ENCODE measurements at places on chromosomes 3 and 15.

DNA sequence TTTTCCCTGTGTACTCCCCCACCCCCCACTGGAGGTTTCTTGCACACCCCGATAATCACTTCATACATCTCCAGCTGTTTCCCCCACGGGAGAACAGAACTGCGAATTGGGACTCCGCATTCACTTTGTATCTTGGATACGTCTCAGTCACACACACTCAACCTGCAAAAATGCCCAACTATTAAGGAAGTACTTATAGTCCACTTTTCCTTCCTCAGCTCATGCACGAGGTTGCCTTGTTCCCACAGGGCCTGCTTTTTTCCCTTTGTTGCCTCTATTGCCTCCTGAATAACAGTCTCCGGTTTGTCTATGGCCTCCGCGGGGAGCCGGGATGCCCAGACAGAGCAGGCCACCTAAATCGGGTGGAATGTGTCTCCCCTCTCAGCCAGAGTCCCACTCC, 282.3 kb downstream of the PYDC2 start:
- no peak for DNase-seq

DNA sequence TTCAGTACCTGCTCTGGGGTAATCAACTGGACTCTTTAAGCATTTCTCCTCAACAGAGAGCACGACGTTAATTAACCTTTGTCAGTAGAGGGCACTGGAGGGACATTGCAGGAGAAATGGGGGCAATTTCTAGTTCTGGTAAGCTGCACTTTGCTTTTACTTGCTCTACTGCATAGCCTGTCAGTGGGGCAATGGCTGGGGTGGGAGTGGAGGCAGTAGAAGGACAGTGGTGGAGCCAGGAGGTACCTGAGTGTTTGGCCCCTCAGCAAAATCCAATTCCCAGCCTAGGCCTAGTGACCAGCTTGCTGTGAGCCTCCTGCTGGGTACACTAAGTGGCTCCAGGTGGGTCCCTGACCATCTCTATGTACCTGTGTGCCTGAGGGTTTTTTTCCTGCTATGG, 18.3 kb upstream of the MED12L start:
- DNase-seq: no peak

GRCh38 chr3:171563298-171563697, 103.1 kb upstream of the TNIK start:
- no peak for DNase-seq

GRCh38 chr3:129654131-129654530, 47.7 kb upstream of the PLXND1 start:
- no peak for DNase-seq

DNA sequence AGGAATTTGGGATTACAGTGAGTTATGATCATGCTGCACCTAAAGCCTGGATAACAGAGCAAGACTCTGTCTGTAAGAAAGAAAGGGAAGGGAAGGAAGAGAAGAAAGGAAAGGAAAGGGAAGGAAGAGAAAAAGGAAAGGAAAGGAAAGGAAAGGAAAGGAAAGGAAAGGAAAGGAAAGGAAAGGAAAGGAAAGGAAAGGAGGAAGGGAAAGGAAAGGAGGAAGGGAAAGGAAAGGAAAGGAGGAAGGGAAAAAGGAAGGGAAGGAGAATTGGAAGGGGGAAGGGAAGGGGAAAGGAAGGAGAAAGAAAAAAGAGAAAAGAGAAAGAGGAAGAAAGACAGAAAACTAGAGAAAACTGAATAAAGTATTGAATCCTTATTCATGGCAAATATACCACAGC, 359.8 kb downstream of the ULK4 start:
- DNase-seq: no peak

- no peak for DNase-seq
These were observed 142.4 kb upstream of the TMC3 start for GRCh38 chr15:81516461-81516860.

DNA sequence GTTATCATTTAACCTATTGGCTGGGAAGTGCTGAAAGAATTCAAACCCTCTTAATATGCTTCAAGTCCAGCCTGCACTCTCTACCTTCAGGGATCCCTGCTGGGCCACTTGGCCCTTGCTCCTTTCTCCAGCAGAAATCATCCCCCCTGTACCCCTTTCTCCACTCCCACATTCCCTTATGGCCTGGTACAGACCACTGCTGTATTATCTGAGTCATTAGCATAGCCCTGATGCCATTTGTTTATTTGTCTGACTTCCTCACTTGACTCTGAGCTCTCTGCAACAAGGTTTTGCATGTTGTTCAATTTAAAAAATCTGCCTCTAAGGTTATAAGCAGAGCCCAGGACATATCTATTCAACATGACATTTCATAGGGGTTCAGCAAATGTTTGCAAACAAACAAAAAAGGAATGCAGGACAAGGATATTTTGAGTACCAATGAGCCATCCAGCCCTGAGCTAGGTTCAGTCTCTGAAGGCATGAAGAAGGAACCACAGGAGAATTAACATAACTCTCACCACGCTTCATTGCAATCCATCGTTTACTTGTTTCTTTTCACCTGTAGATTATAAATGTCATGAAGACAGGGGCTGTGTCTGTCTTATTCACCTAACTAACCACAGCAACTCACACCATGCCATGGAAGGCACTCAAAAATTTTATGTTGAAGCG, 26.6 kb upstream of the HES1 start:
- no peak for DNase-seq

DNA sequence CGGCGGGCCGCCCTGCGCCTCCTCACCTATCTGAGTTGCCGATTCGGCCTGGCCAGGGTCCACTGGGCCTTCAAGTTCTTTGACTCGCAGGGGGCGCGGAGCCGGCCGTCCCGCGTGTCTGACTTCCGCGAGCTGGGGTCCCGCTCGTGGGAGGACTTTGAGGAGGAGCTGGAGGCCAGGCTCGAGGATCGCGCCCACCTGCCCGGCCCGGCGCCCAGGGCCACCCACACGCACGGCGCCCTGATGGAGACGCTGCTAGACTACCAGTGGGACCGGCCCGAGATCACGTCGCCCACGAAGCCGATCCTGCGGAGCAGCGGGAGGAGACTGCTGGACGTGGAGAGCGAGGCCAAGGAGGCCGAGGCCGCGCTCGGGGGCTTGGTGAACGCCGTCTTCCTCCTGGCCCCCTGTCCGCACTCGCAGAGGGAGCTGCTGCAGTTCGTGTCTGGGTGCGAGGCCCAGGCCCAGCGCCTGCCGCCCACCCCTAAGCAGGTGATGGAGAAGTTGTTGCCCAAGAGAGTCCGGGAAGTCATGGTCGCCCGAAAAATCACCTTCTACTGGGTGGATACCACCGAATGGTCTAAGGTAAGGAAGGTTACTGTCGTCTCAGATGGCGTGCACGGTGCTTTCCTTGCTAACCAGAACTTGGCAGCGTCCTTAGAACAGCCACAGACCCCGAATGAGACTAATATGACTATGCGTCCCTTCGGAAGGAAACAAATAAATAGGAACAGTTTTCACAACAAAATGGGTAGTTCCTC, 567 bp downstream of the TICRR start:
- DNase-seq: no peak

DNA sequence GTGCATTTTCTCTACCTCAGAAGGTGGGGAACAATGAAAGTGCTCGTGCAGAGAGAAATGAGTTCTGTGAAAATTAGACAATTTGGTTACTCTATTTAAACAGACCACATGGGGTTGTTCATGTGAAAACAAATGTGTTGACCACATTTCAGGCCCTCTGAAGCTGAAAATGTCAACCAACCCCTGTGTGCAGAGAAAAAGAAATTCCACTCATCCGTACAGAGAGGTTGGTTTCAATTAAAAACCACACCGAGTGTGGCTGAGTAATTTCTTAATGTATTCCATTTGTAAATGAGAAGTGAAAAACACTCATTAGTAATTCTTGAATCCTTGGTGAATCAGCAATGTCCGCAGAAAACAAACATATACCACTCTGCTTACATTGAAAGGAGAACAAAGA, 46.9 kb upstream of the SLC7A14 start:
- no peak for DNase-seq

DNA sequence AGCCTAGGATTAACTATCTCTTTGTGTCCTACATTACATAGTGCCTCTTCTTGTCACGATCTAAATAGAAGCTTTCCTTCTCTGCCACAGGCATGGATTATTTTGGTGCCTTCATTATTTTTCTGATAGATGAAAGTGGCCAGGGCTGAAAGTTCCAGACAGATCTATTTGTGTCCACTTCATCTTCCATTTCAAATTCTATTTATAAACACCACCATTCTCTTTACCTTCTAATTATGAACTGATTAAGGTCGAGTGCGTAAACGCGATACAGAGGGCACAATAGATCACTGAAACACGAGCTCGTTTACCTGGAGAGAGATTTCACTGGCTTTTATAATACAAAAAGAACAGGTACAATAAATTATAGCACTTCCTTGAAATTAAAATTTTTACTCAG, 105.0 kb downstream of the EDEM1 start:
- no peak for DNase-seq

GRCh38 chr3:194140520-194141414, 4.8 kb downstream of the HES1 start:
- DNase-seq: no peak

DNA sequence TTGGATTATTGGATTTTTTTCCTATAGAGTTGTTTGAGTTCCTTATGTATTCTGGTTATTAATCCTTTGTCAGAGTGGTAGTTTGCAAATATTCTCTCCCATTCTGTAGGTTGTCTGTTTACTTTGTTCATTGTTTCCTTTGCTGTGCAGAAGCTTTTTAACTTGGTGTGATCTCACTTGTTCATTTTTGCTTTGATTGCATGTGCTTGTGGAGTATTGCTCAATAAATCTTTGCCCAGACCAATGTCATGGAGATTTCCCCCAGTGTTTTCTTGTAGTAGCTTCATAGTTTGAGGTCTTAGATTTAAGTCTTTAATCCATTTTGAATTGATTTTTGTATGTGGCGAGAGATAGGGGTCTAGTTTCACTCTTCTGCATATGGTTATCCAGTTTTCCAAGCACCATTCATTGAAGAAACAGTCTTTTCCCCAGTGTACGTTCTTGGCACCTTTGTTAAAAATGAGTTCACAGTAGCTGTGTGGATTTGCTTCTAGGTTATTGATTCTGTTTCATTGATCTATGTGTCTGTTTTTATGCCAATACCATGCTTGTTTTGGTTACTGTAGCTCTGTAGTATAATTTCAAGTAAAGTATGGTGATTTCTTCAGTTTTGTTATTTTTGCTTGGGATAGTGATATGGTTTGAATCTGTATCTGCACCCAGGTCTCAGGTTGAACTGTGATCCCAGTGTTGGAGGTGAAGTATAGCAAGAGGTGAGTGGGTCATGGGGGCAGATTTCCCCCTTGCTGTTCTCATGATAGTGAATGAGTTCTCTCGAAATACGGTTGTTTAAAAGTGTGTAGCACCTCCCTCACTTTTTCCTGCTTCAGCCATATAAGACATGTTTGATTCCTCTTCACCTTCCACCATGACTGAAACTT, 46.1 kb upstream of the TNFSF10 start:
- no peak for DNase-seq

GRCh38 chr3:150956376-150956775, 16.2 kb downstream of the CLRN1 start:
- no peak for DNase-seq

DNA sequence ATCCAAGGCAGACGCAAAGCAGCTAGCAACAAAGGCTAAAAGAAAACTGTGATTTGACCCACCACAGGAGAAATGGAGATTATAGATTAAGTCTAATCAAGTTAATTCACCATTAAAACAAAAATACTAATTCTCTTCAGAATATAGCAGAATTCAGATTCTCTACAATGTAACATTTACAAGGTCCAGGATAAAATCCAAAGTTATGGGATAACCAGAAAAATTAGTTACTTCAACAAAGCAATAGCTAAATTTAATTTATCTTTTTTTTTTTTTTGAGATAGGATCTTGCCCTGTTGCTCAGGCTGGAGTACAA, 284.6 kb upstream of the MANF start:
- no peak for DNase-seq

- no peak for DNase-seq
These were observed 921.4 kb downstream of the MCTP2 start for GRCh38 chr15:95152741-95153140.

- DNase-seq: no peak
These were observed 324.3 kb downstream of the CHST2 start for GRCh38 chr3:143443851-143444331.

- DNase-seq: no peak
These were observed 13.6 kb downstream of the WHAMM start for GRCh38 chr15:82823049-82823448.

DNA sequence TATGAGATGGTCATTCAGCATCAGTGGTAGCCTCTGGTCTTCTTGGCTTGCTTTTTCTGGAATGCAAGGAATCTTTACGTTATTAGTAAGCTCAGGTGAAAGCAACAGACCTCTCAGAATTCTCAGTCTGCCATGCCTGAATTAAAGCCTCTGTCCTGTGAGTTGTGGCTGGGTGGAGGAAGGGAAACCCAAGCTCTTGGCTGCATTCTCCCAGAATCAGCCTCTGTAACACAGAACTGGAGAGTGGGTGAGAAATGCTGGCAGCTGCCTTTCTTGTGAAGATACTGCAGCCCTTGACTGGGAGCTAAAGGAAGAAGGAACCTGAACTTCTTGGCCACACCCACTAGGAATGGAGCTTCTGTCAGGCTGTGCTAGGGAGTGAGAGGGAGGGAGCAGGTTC, 505.8 kb downstream of the EPHA3 start:
- no peak for DNase-seq

- no peak for DNase-seq
These were observed 92.9 kb downstream of the GABRB3 start for GRCh38 chr15:26679927-26680326.
